ENCODE measurements at places on chromosomes 2 and 18.
A peak's percentile ranks its signal among the peaks of the same experiment; 100 is the strongest.

GRCh38 chr2:59389240-59389639 is 1148.1 kb upstream of the FANCL start:
- DNase-seq, result no peak

DNA sequence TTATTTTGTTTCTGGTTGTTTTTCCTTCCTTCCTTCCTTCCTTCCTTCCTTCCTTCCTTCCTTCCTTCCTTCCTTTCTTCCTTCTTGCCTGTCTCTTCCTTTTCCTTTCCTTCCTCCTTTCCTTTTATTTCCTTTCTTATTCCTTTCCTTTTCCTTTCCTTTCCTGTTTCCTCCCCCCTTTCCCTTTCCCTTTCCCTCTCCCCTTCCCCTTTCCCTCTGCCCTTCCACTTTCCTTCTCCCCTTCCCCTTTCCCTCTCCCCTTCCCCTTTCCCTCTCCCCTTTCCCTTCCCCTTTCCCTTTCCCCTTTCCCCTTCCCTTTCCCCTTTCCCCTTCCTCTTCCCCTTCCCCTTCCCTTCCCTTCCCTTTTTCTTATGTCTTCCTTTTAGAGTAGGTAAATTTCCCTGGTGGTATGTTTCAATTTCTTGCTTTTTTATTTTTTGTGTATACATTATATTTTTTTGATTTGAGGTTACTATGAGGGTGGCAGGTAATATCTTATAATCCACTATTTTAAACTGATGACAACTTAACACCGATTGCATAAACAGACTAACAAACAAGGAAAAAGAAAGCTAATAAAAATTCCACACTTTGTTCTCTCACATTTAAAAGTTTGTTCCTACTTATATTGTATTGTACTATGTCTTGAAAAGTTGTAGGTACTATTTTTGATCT is 311.0 kb upstream of the FSHR start:
- no peak for DNase-seq

DNA sequence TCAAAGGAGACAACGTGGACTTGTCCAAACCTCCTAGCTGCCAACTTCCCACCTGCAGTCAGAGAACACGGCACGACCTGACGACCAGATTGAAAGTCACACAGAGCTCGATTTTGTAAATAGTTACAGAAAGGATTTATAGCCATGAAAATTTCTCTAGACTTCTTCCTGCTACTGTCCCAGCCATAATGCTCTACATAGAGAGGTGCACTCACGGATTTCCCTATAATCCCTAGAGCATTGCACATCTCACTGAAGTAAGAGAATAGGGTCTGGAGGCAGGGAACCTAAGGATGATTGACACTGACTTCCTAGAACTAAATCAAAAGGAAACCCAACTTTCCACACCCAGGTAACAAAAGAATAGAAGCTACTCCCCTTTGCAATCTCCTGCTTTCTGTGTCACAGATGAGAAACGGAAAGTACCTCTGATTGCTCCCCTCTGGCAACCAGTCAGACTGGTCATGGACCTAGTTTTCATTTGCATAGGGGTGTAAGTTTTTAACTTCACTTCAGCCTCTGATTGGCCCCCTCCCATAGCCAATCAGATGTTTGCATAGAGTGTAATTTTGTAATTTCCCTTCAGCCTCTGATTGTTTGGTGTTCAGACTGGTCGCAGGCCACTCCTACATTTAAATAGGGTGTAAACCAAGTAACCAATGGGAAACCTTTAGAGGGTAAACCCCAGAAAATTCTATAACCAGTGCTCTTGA is 58.6 kb upstream of the FBXO11 start:
- DNase-seq, result no peak

GRCh38 chr2:30702694-30703093 is 104.6 kb downstream of the CAPN13 start:
- DNase-seq, result no peak

- no peak for DNase-seq
Observed at GRCh38 chr18:21831413-21831831, 90.8 kb downstream of the MIB1 start.

DNA sequence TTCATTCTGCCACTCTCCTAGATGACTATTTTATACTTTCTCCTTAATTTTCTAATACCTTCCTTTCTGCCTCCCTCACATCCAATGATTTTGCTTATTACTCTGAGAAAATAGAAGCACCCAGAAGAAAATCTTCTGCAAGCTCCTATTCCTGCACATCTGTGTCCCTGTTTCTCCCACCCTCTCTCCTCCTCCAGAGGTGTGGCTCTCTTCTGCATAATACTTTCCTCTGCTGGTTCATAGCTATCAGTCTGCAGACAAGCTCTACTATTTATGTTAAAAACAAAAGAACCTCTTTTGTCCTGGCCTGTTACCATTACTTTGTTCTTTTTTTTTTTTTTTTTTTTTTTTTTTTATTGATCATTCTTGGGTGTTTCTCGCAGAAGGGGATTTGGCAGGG is 34.3 kb downstream of the ACSL3 start:
- no peak for DNase-seq

- DNase-seq, result no peak
Observed at GRCh38 chr2:140639628-140640027, 1491.2 kb downstream of the LRP1B start.

DNA sequence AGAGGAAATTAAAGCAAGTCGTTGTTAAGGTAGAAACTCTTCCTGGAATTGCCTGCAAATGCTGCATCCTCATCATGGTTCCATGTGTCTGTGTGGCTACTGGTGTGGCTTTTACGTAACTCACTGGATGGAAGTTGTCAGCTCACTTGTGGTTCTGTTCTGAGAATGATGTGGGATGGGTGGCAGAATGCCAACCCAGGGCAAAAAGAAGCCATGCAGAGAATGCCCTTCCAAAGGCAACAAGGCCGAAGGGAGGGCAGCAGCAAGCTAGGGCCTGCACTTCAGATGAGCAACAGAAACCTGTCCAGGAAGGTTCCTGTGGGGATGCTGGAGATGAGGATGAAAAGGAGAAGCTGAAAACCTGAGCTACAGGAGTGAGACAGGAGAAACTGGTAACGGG is 10.4 kb upstream of the NAPG start:
- DNase-seq, result no peak

- no peak for DNase-seq
Observed at GRCh38 chr2:73341039-73341438, 44.6 kb upstream of the ALMS1 start.

DNA sequence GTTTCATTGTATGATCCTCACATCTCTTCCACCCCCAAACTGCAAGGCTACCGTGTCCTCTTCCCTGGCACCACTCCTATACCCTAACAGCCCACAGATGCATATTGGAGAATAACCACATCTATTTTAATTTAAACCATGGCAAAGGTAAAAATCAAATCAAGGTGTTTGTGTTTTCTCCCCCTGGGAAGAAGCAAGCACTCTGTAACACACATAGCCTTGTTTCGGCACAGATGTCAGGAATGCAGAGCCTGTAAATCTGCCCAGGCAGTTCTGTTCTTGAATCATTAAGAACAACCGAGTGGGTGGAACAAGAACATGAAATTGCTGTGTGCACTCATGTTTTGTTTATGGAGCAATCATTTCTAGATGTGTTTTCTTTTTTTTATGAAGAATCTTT is 6.8 kb upstream of the COX7A2L start:
- DNase-seq, result no peak

DNA sequence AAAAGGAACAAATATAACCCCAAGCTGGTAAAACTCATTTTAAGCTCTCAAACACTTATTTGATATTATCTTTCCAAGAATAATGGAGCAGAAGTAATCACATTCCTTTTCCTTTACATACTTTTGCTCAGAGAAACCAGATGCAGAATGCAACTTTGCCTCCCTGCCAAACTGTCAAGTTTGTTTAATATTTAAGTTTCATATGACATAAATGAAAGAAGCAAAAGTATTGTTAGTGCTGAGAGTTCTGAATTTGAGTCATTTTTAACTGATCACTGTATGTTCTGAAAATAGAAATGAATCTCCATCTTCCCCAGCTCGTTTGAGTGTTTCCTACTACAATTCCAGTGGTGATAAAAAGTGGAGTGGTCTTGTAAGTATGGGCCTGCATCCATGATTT is 423.4 kb downstream of the PID1 start:
- no peak for DNase-seq

- no peak for DNase-seq
Observed at GRCh38 chr2:69152847-69153583, 140.0 kb downstream of the ANTXR1 start.

DNA sequence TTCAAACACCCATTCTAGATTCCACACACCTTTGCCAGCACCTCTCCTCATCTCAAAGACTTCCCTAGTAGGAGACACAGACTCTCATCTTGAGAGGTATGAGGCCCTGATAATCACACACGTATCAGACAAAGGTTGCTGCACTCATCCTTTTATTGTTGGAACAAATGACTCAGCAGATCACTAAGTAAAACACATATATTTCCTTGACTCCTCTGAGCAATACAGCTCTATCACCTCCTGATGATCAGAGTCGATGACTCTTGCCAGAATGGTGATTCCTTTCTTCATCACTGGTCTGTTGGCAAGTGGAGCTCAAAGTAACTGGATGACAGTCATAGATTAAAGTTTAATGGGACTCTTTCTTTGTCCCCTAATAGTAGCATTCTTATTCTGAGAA is 1049.2 kb upstream of the ZEB2 start:
- DNase-seq, result no peak

GRCh38 chr2:120345608-120346007 is 328 bp upstream of the INHBB start:
- DNase-seq, result no peak

GRCh38 chr2:161030260-161031063 is 129.8 kb upstream of the TANK start:
- peak; percentile 79 for DNase-seq

DNA sequence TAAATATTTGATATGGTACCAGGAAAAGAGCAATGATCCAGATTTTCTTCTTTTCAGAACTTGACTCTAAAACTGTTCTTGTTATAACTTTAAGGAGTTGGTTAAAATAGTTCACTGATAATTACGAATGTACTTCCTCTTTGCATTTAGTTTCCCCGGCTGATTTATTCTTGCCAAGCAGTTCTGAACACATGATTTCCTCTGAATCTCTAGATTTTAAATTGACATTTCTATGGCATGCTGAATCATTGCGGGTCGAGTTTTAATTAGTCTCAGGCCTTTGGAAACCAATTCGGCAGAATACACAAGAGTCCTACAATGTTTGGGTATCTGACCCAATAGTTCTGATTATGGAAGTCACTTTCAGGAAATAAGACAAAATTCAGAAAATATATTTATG is 37.3 kb upstream of the DNAH7 start:
- DNase-seq, result no peak

DNA sequence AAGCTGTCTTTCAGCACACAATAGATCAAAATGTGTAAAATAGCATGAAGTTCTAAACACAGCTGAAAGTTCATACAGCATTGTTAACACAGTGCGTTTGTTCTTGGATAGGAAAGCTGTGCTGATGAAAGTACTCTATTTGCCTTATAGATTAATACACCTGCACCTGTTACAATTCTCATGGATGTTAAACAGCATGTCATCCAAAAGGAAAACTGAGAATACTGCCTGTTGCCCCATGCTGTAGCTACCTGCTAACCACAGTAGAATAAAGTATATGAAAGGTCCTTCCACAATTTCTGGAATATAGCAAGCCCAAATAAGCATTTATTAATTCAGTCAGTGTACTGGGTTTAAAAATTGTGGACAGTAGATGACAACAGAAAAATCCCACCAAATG is 166.7 kb upstream of the DTNA start:
- no peak for DNase-seq

GRCh38 chr2:102313025-102313424 is 1.7 kb downstream of the IL1RL1 start:
- peak; percentile 26 for DNase-seq

DNA sequence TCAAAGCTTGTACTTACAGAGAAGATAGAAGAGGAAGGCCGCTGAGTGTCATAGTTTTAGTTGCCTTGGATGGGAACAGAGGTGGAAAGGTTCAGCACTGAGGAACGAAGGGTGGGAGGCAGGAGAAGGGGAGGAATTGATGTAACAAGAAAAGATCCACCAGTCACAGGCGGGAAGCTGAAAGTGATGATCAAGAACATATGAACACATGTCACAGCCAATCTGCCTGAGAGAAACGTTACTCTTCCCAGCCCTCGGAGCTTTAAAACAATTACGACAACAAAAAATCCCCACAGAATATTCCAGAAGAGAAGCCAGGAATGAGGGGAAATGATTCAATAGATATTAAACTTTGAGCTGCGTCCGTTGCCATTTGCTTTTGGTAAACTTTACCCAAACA is 87.1 kb downstream of the TSHZ1 start:
- no peak for DNase-seq

DNA sequence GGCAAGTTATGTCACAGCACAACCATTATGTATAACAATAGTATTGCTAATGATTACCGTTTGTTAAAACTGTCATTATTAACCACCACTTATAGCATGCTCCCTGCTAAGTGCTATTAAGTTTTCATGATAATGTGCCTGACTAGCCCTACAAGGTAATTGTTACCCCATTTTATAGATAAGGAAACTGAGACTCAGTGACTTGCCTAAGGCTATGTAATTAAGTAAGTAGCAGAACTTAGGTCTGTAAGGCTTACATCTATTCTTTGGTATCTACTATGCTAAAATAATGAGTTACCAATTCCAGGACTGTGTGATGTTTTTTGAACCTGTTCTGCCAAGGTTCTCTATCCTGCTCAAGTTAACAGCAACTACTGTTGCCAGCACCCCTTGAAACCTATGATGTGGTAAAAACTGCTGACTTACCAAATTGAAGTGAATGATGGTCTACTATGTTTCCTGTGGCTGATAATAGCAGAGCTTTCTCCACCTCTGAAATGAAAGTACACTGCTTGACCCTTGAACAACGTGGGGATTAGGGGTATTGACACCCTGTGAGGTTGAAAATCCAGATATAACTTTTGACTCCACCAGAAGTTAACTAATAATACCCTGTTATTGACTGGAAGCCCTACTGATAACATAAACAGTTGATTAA is 18.2 kb downstream of the ACVR2A start:
- DNase-seq, result no peak

- no peak for DNase-seq
Observed at GRCh38 chr18:901761-902160, 2.9 kb upstream of the ADCYAP1 start.

- no peak for DNase-seq
Observed at GRCh38 chr2:220277445-220277975, 650.1 kb downstream of the SLC4A3 start.

DNA sequence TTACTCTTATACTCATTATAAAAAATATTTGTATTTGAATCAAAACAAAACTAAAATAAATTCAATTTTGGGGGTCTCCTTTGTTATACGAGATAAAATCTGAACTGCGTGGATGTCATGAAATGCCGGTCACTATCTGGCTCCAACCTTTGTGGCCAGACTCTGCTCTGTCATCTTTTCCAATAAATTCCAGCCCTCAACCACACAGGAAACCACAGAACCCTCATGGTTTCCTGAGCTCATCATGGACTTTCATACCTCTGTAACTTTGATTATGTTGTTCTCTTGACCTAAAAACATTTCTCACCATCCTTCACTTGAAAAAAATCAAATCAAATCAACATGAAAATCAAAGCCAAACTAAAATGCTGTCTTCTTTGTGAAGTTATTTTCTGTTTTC is 724.7 kb downstream of the METTL4 start:
- peak; percentile 34 for DNase-seq

- no peak for DNase-seq
Observed at GRCh38 chr2:8300216-8300615, 381.6 kb upstream of the ID2 start.
